Mammary epithelial cell (primary cell): ENCODE measurements at places on chromosomes 5 and 9. TPM values are rescaled to one million over a fixed set of nuclear protein-coding genes. Genes with fewer than 3 reads are reported as not detected.

GRCh38 chr5:109225716-109226625 lies 183.8 kb downstream of the PJA2 start:
- DNase-seq: no peak

DNA sequence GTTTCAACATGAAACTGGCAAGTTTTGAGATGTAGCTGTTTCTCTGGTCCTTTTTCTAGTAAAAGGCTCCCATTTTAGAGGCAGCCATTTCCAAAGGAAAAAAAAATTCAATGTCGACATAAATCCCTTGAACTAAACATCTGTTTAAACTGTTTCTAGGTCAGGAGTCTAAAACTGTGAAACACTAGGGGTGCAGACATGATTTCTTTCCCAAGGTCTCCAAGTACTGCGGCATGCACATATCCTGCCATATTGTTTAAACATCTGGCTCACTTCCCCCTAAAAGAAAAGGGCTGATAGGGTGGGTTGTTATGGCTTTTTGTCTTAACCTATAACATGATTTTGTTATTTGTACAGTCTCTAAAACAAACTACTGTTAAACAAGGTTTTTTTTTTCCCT lies 51.1 kb downstream of the NFIB start:
- DNase-seq: no peak

The MEIKIN gene
- not detected for polyA plus RNA-seq

- peak; percentile 20 for DNase-seq
Observed at GRCh38 chr5:113186061-113186460, 209.5 kb downstream of the DCP2 start.

DNA sequence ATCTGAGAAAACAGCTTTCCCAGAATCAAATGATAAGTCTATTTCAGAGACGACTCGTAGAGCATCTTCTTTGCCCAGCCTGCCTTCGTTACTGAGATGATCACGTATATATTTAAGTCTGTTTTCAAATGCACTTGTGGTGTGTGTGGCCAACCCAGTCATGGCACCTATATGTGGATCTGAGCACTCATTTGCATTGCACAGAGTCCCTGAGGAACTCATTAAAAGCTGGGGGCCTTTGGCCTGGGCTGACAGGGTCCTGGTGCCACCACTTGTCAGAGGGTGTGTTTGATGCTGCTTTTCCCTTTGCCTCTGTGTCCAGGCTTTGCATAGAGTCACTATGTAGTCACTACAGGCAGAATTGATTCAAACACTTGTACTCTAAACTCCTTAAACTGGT lies 17.4 kb upstream of the DMRT3 start:
- no peak for DNase-seq

GRCh38 chr5:22598796-22599195 lies 254.3 kb downstream of the CDH12 start:
- DNase-seq: no peak

DNA sequence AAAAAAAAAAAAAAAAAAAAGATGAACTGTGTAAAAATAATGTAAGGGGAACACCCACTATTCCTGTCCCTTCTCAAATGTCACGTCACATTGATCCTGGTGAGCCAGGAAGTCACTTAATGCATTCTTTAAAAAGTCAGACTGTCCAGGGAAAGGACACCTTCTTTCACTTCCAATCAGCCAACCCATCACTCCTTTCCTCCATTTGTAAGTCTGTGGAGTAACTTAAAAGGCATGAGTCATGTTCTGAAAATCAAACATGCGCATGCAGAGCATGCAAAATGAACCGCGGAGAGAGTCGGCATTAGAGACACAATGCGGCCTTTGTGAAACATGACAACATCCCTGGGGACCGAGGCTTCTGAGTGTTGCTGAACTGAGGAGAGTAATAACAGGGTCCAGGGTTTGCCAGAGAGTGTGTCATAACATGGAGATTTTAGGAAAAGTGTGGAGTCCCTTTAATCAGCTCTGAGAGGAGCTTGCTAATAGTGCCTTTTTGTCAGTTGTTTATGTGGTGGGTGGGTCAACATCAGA lies 77.6 kb upstream of the SEMA6A start:
- DNase-seq: peak; percentile 94

DNA sequence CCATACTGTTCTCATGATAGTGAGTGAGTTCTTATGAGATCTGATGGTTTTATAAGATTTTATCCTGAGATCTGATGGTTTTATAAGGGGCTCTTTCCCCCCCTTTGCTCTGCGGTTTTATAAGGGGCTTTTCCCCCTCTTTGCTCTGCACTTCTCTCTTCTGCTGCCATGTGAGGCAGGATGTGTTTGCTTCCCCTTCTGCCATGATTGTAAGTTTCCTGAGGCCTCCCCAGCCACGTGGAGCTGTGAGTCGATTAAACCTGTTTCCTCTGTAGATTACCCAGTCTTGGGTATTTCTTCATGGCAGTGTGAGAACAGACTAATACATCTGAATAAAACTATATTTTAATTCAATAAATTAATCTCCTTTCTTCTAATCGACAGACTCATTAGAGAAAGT lies 64.9 kb upstream of the ZSWIM6 start:
- DNase-seq: no peak

The TAF11L14 gene
- not detected for polyA plus RNA-seq

DNA sequence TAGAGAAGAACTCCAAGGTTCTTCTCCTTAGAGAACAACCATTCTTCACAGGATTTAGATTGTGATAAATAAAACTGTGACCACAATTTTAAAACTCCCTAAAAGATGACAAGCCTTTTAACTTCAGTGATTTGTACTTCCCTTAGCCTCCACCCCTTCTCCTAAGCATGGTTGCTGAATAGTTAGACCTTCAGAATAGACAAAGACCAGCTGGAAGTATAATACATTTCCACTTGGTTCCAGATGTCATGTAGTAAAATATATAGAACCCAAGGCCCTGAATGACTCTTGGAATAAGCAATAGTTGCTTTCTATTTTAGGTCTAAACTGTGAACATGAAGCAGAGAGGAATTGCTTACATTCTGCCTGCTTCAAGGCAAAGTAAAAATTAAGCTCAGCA lies 208.7 kb downstream of the ARRDC3 start:
- no peak for DNase-seq

The ORM1 gene
- not detected for polyA plus RNA-seq

The PCDHGA1 gene
- 0.41 TPM for polyA plus RNA-seq

DNA sequence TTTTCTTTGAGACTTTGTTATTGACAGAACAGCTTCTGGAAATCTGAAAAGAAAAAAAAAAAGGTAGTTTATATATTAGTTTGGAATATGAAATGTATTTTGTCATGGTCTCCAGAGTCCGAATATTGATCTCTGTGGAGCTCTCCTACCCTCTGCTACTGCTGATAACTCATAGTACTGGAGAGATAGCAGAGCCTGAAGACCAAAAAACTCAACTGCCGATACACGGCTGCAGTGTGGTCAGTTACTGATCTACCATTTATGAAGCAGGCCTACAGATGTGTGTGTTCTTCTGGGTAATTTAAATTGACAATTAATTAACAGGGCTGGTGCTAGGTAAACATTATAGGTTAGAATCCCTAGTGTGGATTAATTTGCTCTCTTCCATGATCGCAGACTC lies 3.8 kb upstream of the FAM120A start:
- DNase-seq: no peak
